ENCODE measurements at places on chromosomes 6 and 20. TPM values are rescaled to one million over a fixed set of nuclear protein-coding genes. Genes with fewer than 3 reads are reported as not detected.
A peak's percentile ranks its signal among the peaks of the same experiment; 100 is the strongest.

EMILIN3 gene
- total RNA-seq: 5.6 TPM

RAMACL gene
- total RNA-seq: 2.2 TPM

ABHD16B gene
- total RNA-seq: not detected

E2F3 gene
- total RNA-seq: 4.4 TPM

HRH3 gene
- not detected for total RNA-seq

DNA sequence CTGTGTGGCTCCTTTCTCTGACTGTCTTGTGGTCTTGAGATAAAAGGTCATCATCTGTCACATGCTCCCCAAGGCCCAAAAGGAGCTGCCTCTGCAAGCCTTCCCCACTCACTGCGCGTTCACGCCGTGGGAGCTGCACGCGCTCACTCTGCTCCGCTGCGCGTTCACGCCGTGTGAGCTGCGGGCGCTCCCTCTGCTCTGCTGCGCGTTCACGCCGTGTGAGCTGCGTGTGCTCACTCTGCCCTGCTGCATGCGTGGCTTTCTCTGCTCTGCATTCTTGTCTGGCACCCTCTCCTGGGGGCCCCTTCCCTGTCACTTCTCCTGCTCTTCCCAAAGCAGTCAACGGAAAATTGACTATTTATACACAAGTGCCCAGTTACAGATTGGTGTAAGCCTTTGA is 42.5 kb downstream of the PSMB1 start:
- no peaks in the 10 kb centered on the region for H3K36me3 ChIP-seq
- DNase-seq: no peak
- no peak overlapping the region for H3K27ac ChIP-seq
- H3K27me3 ChIP-seq: no peaks in the 10 kb centered on the region

DNA sequence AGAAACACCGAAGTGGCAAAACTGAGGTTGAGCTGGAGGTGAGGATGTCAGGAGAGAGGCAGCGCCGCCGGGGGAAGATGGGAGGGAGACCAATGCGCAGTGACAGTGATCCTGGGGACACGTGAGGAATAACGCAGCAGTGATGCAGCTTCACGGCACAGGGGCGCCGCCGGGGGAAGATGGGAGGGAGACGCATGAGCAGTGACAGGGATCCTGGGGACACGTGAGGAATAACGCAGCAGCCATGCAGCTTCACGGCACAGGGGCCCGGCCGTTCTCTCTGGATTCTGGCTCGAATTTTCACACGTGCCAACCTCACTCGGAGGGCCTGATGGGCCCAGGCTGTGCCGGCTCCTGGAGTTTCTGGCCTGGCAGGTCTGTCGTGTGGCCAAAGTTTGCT is 94.7 kb downstream of the SMOC2 start:
- H3K4me3 ChIP-seq: no peak overlapping the region
- no peaks in the 10 kb centered on the region for H3K27me3 ChIP-seq
- DNase-seq: no peak

- no peaks in the 10 kb centered on the region for H3K27me3 ChIP-seq
- H3K4me1 ChIP-seq: no peaks in the 10 kb centered on the region
- no peak for DNase-seq
These were observed 314.1 kb downstream of the PTPRT start for GRCh38 chr20:42875581-42875980.

- H3K4me3 ChIP-seq: peak within 1 kb of the TSS; percentile 30
- no peaks in the 10 kb centered on the region for H3K27me3 ChIP-seq
- peak within 1 kb of the TSS; percentile 55 for H3K27ac ChIP-seq
- no peak for DNase-seq
These were observed at the start of gene BTBD3 for GRCh38 chr20:11917663-11918062. TSS of gene BTBD3 (plus strand) at chr20:11917893. CDS start at chr20:11918276, 383 bp downstream.

DNA sequence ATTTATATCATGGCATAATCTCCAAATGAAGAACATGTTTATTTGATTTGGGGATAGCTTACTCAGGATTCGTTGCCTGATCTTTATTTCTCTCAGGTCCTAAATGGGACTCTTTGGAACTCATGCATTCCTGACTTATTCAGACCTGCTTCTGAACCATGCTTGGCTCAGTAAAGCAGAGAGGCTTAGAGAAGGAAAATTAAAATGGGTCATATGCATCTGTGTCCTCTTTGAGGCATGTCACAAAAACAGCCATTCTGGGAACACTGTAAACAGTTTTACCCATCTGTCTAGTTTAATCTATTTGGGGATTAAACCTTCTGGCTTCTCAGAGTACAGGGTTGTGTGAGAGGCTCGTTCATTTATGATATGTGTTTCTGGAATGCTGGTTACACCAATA is 1017.3 kb downstream of the KIF16B start:
- no peak overlapping the region for H3K27ac ChIP-seq
- no peaks in the 10 kb centered on the region for H3K36me3 ChIP-seq
- no peak for DNase-seq
- H3K4me1 ChIP-seq: no peaks in the 10 kb centered on the region

- H3K4me1 ChIP-seq: no peaks in the 10 kb centered on the region
- H3K36me3 ChIP-seq: no peaks in the 10 kb centered on the region
- H3K4me3 ChIP-seq: no peak overlapping the region
- DNase-seq: no peak
- no peak overlapping the region for H3K27ac ChIP-seq
- no peaks in the 10 kb centered on the region for H3K27me3 ChIP-seq
These were observed 96.1 kb downstream of the NUS1 start for GRCh38 chr6:117771403-117771802.

GRCh38 chr20:13494019-13494418 is 144.7 kb downstream of the TASP1 start:
- no peak for DNase-seq
- H3K27ac ChIP-seq: no peak overlapping the region
- H3K4me3 ChIP-seq: no peak overlapping the region
- H3K27me3 ChIP-seq: no peaks in the 10 kb centered on the region
- H3K36me3 ChIP-seq: no peaks in the 10 kb centered on the region
- peaks cover 30% of the 10 kb centered on the region for H3K4me1 ChIP-seq

- H3K4me3 ChIP-seq: no peak overlapping the region
- no peaks in the 10 kb centered on the region for H3K36me3 ChIP-seq
- DNase-seq: no peak
These were observed 41.4 kb downstream of the MOXD1 start for GRCh38 chr6:132359886-132360285.

DNA sequence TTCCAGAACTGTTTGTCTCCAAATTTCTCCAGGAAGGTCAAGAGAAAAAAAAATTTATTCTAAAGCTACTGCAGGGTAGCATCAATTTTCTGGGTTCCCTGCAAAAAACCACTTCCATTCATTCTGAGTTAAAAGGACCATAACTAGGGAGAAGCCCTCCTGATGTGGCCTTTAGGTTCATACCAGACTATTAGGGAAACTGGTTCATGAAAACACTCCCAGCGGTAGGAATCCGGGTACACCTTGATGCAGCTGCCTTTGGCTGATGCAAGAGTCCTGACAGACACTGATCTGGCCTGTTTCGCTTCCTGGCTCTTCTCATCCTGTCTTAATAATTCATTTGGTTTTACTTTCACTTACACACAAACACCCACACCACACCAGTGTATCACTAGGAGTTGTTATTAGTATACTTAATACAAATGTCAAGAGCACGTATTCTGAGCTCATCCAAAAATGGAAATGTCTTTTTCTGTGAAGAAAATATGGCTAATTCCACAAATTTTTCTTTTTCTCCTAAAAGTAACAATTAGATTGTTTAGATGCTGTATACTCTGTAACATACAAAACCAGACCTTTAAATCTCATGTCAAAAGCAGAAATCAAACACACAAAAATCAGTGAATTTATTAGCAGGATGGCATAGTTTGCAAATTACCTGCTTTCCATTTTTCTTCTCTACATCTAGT is 38.4 kb upstream of the ARHGAP18 start:
- H3K4me3 ChIP-seq: no peak overlapping the region
- DNase-seq: no peak
- H3K4me1 ChIP-seq: peaks cover 47% of the 10 kb centered on the region
- H3K27me3 ChIP-seq: no peaks in the 10 kb centered on the region

DNA sequence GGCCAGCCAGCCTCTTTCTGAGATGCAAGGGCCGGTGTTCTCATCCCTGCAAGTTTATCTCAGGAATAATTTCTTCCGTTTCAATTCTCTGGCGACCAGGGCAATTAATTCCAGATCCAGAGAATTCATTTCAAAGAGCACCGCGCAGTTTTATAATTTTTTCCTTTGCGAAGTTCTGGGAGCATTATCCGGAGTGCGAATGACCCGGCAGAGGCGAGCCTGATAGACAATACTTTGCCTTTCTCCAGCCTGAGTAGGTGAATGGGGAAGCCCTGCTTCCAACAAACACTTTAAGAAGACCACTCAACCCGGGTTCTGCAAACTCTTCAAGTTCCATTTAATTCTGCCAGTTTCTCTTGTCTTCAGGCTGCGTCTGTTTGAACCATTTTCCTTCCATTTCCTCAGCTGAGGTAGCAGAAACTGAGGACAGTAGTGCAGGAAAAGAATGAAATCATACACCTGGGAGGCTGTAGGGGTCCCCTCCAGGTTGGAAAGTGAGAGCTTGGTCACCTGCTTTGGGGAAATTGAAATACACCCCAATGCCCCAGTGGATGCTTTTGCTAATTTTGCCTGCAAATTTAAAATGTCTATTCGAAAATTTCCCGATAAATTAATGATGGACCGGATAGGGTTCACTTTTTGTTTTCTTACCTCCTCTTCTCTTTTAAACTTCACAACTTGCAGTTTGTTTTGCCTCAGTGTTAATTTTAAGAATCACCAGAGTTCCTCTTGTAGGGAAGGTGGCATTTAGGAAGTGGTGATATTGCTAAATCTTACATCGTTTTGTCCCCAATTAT is 1.1 kb downstream of the VGLL2 start:
- no peak for DNase-seq
- peaks cover 9% of the 10 kb centered on the region for H3K27me3 ChIP-seq
- H3K4me3 ChIP-seq: peak overlapping the region; percentile 40
- no peaks in the 10 kb centered on the region for H3K36me3 ChIP-seq

GRCh38 chr20:51495921-51496545 is 46.5 kb downstream of the NFATC2 start:
- H3K4me1 ChIP-seq: peaks cover 45% of the 10 kb centered on the region
- no peak overlapping the region for H3K4me3 ChIP-seq
- no peak for DNase-seq
- no peak overlapping the region for H3K27ac ChIP-seq
- no peaks in the 10 kb centered on the region for H3K27me3 ChIP-seq

DNA sequence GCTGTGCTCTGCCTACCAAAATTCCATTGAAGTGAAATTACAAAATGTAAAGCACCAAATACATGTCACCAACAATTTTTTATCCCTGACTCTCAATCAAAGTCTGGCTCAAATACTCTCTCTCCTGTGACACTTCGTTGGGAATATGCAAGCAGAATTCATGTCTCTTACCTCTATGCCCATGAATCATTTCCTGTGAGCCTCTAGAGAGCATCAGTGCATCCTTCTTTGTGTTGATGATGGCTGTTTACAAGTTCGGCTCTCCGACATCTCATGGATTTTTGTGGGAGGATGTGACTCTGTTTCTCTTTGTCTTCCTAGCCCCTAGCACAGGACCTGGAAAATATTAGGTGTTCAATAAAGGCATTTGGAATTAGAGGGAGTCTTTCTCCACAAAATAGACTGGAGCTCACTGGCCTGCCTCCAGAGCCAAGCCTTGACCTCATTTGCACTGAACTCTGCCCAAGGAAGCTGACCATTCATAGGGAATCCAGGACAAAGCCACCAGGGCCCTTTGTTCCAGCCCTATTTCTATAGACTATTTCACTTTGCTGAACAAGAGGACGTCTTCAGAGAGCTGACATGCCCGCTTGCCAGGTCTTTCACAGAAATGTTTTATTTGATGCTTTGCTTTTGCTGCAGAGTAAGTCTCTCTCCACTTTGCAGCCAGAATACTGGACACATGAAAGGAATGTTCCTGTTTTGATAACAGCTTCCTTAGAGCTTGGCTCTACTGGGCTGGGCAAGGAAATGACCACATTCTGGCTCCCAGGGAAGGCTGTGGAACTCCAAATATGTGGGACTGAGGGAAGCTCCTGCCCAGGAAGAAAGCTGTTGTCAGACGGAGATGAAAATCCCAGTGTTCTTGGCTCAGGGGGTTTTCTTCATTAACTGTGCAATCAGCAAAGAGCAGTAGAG is 194.5 kb upstream of the CDYL start:
- H3K4me1 ChIP-seq: peaks cover 38% of the 10 kb centered on the region
- no peaks in the 10 kb centered on the region for H3K27me3 ChIP-seq

DNA sequence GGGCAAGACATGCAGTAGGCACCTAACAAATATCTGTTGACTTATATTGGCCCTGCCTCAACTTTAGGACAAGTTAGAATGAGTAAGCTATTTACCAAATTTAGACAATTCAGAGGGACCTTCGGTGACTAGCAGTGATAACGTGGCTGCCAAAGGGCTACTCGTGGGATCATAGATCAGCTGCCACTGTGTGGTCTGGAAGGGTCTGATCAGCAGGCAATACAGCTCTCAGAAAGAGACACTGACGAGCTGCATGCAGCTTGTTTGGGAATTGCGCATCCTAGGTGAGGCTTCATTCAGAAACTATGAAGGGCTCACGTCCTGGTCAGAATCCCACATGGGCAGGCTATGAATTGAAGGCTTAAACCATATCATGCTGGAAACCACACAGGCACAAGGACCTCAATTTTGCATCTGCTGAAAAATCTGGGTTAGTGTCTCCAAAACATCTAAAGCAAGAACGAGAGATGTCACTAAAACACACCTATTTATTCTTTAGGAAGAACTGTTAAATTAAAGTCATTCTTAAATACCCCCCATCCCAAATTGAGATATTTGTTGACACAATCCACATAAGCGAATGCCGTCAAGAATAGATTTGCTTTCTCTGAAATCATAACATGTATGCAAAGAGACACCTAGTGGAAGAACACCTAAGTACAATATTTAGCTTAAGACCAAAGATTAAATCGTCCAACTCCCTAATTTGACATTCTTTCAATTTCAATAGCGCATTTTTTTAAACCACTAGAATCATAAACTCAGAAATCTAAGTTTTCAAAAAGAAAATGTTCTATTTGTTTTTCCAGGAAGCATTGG is 79.6 kb downstream of the IPCEF1 start:
- no peaks in the 10 kb centered on the region for H3K36me3 ChIP-seq
- H3K27me3 ChIP-seq: no peaks in the 10 kb centered on the region
- no peak overlapping the region for H3K4me3 ChIP-seq
- H3K27ac ChIP-seq: no peak overlapping the region
- no peaks in the 10 kb centered on the region for H3K4me1 ChIP-seq

- no peaks in the 10 kb centered on the region for H3K27me3 ChIP-seq
- H3K36me3 ChIP-seq: no peaks in the 10 kb centered on the region
- no peak overlapping the region for H3K4me3 ChIP-seq
- DNase-seq: no peak
- no peak overlapping the region for H3K27ac ChIP-seq
- no peaks in the 10 kb centered on the region for H3K4me1 ChIP-seq
These were observed 304.7 kb upstream of the RGS17 start for GRCh38 chr6:153435787-153436186.

- DNase-seq: no peak
- H3K4me3 ChIP-seq: no peak overlapping the region
- H3K4me1 ChIP-seq: no peaks in the 10 kb centered on the region
These were observed 479.7 kb upstream of the FLRT3 start for GRCh38 chr20:14817101-14817500.
